Upper lobe of left lung (tissue), 6 donors: ENCODE measurements at places on chromosomes 2 and 18.

DNA sequence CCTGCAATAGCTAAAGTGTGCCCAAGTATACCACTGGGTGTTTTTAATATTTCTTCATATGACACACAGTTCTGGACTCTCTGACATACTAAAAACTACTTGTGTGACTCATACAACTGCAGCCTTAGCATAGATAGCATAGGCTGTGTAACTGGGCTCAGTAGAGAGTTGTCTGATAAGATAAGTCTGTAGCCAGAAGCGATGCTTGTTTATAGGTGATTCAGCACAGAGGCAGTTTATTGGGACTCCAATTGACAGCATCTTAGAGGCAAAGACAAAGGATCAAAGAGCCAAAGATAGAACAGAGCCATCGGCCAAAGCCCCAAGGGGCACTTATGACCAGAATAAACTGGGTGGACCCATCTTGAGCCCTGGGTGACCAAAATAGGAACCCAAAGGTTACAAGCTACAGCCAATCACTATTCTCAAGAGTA lies 42.3 kb downstream of the AAK1 start:
- no peak for DNase-seq

- DNase-seq: no peak
These were observed 43.7 kb upstream of the APCDD1 start for GRCh38 chr18:10410472-10411308.

DNA sequence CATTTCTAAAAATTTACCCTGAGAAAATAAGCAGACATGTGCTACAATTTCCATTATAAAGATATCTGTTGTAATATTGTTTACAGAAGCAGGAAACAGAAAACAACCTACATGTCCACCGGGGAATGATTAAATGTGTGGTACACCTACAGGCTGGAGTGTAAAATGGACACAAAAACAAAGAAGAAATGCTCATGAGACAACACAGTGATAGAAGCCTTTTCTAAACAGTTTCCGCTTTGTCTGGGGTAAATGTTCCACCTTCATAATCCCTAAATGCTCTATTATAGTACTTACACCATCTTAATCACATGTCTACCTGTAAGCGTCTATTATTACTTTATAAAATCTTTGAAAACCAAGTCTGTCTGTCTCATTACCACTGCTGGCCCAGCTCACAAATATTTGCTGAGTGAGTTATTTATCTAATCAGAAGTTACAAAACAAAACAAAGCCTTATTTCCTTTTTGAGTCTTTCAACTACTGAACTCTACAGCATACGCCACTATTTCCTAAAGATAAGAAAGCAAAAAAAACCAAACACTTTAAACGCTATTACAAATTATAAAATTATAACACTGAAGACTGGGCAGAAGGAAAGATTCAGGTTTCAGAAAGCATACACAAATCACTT lies 95.3 kb downstream of the PIGN start:
- no peak for DNase-seq

- no peak for DNase-seq
These were observed 301.6 kb downstream of the SLC8A1 start for GRCh38 chr2:40150266-40150665.

DNA sequence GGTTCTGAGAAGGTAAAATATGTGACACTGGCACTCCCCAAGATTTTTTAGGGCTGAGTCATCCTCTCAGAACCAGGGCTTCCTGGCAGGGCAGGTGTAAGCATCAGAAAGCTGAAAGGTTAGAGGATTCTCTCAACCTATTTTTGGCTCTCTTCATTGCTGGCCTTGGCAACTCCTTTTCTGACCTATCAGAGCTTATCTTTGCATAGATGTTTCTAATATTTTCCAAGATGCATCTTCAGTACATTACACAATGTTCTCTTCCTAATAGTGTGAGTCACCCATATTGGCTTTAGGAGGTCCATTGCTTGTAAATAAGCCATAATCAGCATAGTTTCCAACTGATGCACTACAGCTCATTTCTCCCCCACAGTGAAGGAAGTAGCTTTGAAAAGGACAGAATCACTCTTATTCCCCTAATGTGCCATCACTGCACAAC lies 2008.4 kb upstream of the PIK3C3 start:
- DNase-seq: peak; percentile 22

- no peak for DNase-seq
These were observed 16.1 kb downstream of the GAREM1 start for GRCh38 chr18:32454593-32454992.

DNA sequence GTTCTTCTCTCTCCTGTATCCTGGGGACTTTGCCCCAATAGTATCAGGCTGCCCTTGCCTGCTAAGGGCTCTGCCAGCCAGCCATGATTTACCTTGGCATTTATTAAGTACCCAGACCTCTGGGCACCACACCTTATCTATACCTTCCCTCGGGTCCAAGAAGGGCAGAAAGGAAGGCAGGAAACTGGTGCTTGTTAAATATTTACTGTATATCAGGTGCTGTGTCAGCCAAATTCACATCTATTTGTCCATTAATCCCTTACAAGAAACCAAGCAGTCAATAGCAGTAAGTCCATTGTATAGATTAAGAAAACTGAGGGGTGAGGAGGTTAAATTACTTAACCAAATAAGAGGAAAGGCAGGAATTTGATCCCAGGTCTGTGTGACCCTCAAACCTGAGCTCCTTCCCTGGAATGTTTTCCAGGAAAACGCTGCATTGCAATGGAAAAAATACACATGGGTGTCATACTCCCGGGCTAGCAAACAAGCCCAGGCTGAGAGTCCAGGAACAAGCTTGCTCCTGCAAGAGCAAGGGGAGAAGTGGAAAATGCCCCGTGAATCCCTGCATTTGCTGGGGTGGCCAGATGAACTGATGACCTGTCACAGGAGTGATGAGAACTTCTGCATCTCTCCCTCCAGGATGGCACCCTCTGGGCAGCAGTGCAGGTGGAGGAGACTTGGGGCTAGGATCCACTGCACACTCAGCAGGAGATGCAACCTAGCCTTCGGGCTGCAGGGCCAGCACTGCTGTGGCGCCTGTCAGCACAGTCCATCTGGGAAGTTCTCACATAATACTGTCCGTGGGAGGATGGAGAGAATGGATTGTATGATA lies 30.4 kb downstream of the CIB4 start:
- no peak for DNase-seq

DNA sequence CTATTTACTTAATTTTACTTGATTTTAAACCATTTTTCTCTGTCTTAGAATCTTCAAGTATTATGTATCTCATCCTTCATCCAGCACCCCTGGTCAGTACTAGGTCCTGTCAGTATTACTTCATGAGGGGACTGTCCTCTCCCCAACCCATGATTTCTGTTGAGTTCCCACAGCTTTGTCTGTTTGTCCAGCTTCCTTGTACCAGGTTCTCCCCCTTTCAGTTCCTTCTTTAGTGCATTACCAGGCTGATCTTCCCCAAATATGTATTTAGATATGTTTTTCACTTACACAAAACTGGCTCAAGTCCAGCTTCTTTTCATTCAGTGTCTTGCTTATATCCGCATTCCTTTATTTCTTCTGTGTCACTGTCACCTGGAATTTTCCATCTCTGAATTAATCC lies 13.8 kb upstream of the TTC27 start:
- no peak for DNase-seq

GRCh38 chr2:218720048-218721041 lies 9.7 kb downstream of the TTLL4 start:
- no peak for DNase-seq

GRCh38 chr2:237459226-237459625 lies 27.8 kb upstream of the MLPH start:
- no peak for DNase-seq

DNA sequence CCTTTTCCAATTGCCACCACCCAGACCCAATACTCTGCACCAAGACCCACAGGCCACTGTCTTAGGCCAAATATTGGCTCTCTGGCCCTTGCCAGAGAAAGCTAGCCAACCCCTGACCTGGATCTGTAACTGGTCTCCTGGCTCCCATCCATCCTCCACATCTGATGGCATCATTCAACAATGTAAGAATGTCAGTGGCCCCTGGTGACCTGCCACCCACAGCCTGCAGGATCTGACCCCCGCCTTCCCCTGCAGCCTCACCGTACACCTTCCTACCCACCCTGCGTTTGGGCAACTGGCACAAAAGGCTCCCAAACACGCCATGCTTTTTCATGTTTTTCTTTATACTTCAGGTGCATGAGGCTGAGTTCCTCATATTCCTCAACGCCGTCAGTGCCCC lies 60.0 kb upstream of the ASAP2 start:
- no peak for DNase-seq

- no peak for DNase-seq
These were observed 30.7 kb upstream of the ROCK2 start for GRCh38 chr2:11375025-11375688.

- no peak for DNase-seq
These were observed 266.8 kb downstream of the EN1 start for GRCh38 chr2:118580651-118581050.

GRCh38 chr2:241469746-241470145 lies 38.6 kb downstream of the STK25 start:
- no peak for DNase-seq

GRCh38 chr18:68925268-68925667 lies 127.4 kb downstream of the CCDC102B start:
- no peak for DNase-seq

- DNase-seq: no peak
These were observed 543.0 kb downstream of the TNS1 start for GRCh38 chr2:217459680-217460405.

DNA sequence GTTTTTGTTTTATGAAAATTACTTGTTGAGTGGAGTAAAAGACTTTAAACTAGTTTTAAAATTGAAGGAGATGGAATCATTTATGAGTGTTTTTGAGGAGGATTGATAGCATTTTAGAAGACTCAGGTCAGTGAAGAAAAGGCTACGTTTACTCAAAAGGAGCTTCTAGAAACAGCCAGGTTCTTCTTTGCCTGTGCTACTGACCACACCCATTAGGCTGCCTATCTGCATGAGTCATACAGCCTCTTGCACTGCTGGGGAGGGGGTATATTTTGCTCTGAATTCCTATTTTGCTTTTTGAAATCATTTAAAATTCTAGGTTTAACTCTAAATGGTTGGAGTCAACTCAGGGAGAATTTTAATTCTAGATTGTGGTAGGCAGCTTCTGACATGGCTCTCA lies 22.3 kb downstream of the EFEMP1 start:
- DNase-seq: no peak

DNA sequence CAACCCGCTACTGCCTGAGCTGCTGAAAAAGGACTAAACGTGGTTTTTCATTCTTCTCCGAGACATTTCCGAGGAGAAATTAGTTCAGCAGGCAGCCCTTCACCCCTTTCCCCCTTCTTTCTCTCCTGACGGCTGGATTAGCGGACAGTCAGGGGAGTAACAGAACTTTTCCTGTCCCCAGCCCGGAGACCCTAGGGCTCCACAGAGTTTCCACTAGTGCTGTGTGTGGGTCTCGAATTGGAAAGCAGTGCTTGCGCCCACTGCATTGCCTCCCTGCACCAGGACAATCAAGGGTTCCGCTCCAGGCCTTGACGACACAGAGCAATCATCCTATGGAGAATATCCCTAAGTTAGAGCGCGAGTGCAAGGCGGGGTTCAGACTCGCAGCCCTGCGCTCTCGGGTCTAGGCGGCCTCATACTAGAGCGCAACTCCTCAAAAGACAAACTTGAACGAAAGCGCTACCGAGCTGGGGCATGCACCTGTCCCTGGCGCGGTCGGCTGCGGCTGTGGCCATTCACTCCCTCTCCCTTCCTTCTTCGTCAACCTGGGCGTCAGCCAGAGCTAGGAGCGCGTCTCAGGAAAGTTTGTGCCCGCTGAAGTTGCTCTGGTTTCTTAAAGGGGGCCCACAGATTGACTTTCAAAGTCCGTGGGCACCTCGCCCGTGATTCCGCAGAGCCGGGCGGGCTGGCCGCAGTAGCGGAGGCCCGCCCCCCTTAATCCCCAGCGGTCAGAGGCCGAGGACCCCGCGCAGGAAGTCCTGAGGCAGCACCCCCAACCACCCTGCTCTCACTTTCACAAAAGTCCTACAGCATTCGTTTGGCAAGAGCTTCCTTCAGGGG lies 801 bp downstream of the OSR1 start:
- DNase-seq: no peak

DNA sequence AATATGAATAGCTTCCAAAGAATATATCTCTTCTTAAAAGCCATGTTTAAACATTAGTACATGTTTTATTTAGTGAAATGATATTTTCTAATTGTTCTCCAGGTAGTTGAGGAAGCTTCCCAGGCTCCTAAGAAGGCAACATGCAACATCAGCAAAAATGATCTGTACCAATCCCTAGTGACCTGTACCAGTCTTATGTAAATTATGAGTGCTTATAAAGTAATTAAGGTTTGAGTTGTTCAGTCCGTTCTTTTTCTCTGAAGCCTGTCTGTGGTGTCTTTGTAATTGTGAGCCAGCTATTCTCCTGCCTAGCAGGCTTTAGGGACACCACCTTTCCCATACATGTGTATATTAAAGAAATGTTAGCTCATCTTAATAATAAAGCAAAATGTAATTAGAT lies 98.2 kb downstream of the PKP4 start:
- no peak for DNase-seq

GRCh38 chr2:81583311-81584108 lies 1279.0 kb upstream of the LRRTM1 start:
- no peak for DNase-seq

DNA sequence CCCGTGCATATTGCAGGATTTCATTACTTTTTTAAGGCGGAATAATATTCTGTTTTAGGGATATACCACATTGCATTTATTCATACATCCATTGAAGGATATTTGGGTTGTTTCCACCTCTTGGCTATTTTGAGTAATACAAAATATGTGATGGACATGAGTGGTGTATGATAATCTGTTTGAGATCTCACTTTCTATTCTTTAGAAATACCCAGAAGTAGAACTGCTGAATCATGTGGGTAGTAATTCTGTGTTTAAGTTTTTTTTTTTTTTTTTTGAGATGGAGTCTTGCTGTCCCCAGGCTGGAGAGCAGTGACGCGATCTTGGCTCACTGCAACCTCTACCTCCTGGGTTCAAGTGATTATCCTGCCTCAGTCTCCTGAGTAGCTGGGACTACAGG lies 201.4 kb downstream of the NYAP2 start:
- no peak for DNase-seq

- DNase-seq: no peak
These were observed 120.2 kb downstream of the SLC4A3 start for GRCh38 chr2:219747637-219748036.

DNA sequence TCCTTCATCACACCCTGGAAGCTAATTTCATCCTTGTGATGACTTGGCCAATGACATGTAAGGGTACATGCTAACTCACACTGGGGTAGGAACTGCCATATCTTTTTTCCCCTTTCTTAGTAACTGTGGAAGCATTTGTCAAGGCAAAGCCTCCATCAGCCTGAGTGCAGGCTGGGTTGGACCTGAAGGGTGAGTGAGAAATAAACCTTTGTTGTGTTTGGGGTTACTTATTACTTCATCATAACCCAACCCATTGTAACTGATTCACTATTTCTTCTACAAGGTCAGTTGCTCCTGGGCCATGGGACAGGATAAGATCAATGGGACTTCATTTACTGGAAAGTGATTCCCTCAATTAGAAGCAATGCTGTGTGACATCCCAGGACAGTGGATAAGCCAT lies 108.4 kb downstream of the COL6A3 start:
- no peak for DNase-seq

- DNase-seq: no peak
These were observed 55.1 kb downstream of the LIMS1 start for GRCh38 chr2:108589372-108589771.

GRCh38 chr2:191675807-191676721 lies 1.9 kb upstream of the NABP1 start:
- DNase-seq: peak; percentile 70
